ENCODE measurements at places on chromosomes 6 and 20.

- DNase-seq: no peak
These were observed 109.0 kb downstream of the PRKN start for GRCh38 chr6:162618448-162619002.

- no peak for DNase-seq
These were observed 119.7 kb upstream of the NXT1 start for GRCh38 chr20:23230766-23231385.

GRCh38 chr6:163790266-163790840 lies 375.8 kb downstream of the QKI start:
- DNase-seq: peak; percentile 56

DNA sequence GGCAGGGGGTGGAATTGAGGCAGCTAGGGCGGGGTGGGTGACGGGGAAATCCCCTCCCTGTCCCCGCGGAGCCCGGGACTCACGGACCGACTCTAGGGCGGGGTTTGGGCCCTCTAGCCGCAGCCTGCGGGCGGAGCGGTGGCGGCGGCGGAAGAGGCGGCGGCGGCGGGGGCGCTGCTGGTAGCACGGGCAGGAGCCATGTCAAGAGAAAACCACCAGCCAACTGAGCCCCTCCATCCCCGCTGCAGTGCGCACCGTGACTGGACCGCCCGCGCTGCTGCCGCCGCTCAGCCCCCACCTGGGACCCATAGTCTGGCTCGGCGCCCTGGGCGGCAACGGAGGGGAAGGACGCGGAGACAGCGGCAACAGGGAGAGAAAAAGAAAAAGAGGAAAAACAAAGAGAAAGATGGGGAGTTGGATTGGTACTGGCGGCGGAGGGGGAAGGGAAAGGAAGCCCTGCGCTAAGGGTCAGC lies 1.2 kb upstream of the C6orf62 start:
- DNase-seq: peak; percentile 40

- DNase-seq: no peak
These were observed 124.6 kb downstream of the EYA2 start for GRCh38 chr20:47019121-47019824.

DNA sequence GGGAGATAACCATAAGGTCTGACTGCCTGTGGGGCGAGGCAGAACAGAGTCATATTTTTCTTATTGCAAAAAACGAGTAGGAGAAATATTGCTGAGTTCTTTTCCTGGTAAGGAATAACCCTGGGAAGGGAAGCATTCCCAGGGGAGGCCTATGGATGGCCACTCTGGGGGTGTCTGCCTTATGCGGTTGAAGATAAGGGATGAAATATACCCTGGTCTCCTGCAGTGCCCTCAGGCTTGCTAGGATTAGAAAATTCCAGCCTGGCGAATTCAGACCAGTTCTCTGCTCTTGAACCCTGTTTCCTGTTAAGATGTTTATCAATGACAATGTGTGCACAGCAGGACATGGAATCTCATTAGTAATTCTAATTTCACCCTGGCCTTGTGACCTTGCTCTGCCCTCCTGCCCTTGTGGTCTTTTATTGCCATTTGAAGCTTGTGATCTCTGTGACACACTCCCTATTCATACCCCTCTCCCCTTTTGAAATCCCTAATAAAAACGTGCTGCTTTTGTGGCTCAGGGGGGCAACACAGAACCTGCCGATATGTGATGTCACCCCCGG lies 491.1 kb upstream of the EYS start:
- DNase-seq: no peak

GRCh38 chr6:9795880-9796279 lies 619.0 kb downstream of the TFAP2A start:
- DNase-seq: no peak

DNA sequence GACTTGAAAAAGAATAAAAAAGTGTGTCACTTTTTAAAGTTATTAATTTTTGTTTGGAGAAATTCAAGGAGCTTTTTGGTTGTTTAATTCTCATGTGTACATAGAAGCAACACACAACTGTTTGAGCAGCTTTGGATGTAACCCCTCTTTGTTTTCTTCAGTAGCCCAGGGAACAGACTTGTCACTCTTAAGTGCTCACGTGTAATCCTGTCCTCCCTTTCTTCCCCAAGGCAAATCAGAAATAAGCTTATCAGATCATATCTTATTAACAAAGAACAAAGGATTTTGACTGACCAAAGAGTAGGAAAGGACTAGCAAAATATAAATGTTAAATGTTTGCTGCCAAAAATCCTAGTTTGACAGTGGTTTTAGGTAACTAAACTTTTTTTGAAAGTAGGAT lies 7.3 kb upstream of the FLRT3 start:
- DNase-seq: no peak

DNA sequence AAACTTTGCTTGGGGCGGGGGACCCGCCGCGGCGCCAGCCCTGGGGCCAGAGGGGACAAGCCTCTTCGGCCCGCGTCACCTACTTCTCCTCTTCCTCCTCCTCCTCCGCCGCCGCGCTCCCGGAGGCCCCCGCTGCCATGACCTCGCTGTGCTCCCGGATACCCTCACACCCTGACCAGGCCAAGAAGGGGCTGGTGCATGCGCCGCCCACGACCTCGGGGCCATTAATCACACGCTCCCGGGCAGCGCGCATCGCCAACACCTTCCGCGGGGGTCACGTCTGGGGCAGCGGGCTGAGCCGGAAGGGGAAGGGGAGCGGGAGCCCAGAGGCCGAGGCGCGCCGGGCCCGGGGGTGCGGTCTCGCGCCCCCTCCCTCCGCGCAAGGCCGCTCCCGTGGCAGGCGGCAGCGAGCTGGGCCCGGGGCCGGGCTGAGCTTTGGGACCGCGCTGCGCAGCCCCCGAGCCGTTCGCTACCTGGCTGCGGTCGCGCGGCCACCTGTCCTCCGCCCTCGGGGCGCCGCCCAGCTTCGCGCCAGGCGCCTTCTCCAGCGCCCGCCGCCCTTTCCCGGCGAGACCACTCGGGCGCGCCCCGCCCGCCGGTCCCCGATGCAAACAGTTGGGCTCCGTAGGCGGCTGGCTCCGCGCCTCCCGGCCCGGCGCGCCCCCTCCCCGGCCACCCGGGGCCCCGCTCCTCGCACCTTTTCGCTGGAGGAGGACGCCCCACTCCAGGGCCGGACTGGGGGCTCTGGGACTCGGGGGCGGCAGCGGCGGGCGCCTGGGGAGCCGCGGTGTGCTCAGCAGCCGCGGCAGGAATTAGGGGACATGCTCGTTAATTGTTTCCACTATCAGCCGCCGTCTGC lies 575 bp upstream of the CNR1 start:
- DNase-seq: no peak

- DNase-seq: no peak
These were observed 2.7 kb downstream of the HLA-DPB1 start for GRCh38 chr6:33078442-33078841.

DNA sequence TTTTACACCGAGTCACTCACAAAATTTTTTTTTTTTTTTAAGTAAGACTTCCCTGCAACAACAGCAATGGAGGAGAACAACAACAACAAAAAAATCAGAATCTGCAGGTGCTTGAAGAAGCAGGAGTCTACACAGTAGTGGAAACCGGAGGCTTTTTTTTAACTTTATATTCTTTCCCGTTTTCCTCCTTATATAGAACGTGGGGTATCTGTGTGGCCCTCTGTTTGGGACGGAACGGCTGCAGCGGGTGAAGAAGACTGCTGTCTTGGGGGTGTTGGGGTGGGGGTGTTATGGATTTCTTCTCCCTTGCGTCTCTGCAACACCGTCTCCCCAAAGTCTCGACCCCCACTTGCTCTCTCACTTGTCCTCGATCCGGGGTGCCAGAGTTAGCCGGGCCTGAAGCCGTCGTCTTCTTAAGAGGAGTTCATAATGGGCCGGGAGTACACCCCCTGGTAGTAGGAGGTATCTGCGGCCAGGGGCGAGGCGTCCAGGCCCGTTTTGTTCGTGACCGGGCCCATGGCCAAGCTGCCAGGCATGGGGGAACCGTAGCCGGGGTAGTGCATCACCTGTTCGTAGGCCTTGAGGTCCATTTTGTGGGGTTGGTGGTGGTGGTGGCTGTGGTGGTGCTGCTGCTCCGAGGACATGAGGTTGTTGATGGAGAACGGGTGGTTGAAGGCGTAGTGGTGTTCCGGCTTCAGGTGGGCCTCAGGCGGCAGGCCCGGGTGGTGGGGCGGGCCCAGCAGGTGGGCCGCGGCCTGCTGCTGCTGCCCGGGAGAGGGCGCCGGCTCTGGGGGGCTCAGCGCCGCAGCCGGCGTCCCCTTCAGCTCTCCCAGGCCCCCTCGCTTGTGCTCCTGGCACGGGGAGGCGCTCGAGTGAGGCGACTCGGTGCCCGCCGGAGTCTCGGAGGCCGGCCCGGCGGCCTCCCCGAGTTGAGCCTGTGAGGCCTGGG lies 2.7 kb downstream of the FOXA2 start:
- DNase-seq: no peak

GRCh38 chr6:2990248-2990931 lies 9.3 kb upstream of the NQO2 start:
- peak; percentile 48 for DNase-seq

GRCh38 chr6:169780571-169781091 lies 29.2 kb downstream of the ERMARD start:
- DNase-seq: no peak

DNA sequence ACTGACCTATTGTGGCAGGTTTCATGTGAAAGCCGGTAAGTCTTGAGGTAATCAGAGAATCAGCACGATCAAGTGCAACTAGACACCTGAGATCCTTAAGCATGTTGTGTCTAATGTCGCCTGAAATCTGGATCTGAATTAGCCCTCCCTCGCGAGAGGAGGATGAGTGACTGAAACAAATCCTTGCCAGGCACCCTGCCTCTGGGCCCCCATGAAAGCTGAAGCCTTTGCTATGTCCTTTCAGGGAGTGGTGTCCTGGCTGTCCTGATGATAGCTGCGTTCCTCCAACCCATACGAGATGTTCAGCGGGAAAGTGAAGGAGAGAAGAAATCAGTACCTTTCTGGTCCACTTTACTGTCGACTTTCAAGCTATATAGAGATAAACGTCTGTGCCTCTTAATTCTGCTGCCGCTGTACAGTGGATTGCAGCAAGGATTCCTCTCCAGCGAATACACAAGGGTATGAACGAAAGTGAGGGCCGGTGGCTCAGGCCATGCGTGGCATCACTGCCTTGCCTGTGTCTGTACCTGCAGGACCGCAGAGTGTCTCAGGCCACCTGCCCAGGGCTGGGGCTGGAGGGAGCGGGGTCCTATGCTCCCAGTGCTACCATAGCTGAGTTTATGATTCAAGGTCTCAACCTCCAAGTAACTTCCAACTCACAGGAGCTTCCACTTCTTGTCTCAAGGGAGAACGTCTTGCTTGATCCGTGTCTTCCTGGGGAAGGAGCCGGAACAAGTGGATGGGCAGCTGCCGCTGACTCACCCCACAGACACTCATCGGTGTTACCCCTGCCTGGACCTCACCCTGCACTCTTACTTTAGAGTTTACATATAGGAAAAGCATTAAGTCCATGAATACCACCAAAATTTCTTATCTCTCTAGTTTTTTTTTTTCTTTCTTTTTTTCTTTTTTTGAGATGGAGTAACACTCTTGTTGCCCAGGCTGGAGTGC lies 12.8 kb downstream of the UNC93A start:
- DNase-seq: no peak

GRCh38 chr6:27374824-27375612 lies 13.5 kb upstream of the ZNF391 start:
- peak; percentile 74 for DNase-seq

DNA sequence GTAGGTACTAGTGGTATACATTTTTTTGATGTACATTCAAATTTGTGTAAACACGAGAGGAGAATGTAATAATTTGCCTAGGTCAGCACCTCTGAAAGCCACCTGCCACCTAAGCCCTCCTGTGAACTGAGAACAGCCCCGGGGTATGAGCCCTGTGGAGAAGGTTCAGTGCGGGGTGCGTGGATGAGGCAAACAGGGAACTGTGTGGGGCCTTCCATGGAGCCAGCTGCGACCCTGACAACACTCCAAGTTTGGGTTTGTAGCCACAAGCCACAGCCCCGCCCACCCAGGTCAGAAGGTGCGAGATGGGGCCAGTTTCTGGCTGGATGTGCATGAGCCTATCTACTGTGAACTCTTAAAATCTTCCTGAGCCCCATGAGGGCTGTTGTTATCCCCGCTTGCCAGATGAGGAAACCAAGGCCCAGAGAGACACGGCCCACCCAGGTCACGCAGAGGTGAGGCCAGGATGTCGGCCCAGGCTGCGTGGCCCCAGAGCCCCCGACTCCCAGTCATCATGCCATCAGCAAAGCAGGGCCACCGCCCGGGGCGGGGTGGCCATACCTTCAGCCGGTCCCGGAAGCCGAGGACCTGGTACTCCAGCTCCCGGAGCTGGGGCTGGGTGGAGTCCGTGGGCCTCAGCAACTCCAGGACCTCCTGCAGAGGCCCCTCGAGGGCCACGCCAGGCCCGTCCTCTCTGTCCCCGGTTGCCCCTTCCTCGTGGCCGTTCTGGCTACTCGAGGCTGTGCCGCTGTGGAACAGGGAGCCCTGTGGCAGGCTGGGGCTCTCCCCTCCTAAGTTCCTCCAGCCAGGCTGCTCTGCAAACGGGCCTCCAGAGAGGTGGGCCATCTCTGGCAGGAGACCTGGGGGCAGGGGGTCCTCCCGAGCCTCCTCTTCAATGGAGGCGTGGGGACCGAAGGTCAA lies 89.6 kb downstream of the RIPOR3 start:
- no peak for DNase-seq

DNA sequence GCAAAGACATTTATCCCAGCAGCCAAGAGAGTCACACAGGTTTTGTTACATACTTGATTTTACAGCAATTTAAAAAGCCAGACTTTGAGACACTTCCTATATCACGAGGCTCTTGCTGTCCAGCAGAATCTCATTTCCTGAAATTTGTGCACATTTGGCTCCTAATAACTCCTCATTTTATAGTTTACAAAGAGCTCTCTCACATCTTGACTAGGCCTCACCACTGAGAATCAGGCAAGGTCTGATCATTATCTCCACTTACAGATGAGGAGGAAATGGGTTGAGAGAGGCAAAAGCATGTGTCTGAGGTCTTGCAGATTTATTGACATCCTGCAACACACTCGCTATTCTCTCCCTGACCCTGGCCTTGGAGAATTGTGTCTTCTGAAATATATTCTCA lies 426.8 kb downstream of the MAFB start:
- DNase-seq: no peak

- DNase-seq: no peak
These were observed 118.4 kb downstream of the GRM4 start for GRCh38 chr6:34027445-34027936.

DNA sequence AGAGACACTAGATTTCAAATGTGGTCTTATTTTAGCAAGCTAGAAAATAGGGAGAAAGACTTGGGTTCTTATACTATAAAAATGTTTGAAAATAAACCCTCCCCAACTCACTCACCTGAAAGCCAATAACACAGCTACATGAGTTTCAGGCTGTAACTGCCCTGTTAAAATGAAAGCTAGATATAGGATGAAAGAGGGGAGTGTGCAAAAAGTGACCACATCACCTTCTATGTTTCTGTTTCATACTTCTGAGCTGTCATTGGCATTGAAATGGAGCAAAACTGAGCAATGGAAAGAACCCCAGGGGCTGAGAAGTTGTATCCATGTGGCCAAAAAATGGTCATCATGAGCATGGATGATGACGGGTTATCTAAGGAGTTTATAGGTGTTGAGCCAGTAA lies 148.1 kb upstream of the TENT5A start:
- no peak for DNase-seq
